Ecto neural progenitor cell (in vitro differentiated cells): ENCODE measurements at places on chromosomes 6 and 20.

DNA sequence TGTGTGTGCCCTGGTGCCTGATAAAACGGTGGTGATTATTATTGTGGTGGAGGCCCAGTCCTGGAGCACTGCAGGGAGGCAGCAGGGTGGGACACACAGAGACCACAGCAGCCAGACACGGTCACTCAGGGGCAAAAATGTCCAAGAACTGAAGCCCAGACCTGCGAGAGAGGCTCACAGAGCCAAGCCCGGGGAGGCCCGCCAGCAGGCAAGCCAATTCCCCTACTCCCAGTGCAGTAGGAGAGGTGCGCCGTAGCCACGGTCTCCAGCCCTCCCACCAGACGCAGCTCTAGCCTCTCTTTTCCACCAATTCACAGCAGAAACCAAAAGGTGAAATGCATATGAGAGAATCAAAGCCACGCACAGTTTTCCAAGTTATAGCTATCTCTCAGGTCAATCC, 179.4 kb upstream of the TAB2 start:
- no peak for DNase-seq

DNA sequence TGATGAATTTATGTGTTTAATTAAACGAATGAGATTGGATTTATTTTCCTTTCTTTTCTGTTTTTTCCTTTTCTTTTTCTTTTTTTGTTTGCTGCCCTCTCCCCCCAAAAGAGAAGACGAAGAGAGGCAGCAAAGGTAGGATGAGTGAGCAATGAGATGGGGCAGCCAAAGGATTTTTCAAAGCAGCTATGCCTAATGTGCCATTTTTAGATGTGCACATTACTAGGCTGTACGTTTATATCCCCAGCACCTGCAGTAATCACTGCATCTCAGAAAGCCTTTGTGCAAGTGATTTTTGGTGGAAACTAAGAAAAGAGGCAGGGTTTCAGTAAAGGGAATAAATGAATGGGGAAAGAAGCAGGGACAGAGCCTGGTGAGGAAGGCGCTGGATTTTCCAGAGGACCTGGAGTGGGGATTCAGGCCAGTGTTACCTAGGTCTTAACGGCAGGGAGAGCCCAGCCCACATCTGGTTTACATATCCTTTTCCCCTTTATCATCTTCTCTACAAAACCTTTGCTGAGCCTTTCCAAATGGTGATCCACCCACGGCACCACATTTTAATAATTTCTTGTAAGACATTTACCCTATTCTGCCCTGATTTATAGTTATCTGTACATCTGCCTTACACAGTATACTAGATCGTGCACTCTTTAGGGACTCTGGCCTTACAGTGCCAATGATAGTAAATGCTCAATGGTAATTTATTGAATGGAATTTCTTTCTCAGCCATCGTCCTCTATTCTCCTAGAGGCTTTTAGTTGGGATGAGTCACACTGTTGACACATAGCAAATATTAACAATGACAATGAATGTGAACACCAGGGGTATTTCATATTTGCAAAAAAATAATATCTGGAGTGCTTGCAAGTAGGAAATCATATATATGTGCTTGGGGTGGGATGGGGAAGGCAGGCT, 38.3 kb upstream of the ATXN1 start:
- DNase-seq = no peak

DNA sequence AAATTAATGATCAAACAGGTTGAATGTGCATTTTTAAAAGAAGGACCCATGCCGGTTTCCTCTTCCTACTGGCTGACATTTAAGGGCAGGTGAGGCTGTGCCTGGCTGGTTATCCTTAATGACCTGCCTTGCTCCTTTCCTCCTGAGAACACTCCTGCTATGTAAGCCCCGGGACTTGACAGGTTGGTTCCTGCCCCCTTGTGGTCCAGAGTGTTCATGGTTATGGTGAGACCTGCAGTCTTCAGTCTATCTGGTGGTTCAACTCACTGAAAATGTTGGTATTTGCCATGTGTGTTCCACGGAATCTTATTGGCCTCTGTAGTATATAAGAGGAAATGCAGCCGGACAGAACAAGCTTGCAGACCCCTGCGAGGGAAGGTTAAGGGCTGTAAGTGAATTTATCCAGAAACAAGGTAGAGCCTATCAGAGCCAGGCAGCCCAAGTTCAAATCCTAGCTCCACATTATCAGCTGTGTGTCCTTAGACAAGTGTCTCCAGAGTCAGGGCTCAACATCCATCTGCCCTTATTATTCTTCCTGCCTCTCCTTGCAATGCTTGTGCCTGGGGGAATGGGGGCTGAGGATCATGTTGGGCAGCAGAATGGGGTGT, 5.2 kb upstream of the BPIFA3 start:
- DNase-seq = peak; percentile 62

GRCh38 chr6:24589334-24589733, 56.7 kb downstream of the KIAA0319 start:
- no peak for DNase-seq

DNA sequence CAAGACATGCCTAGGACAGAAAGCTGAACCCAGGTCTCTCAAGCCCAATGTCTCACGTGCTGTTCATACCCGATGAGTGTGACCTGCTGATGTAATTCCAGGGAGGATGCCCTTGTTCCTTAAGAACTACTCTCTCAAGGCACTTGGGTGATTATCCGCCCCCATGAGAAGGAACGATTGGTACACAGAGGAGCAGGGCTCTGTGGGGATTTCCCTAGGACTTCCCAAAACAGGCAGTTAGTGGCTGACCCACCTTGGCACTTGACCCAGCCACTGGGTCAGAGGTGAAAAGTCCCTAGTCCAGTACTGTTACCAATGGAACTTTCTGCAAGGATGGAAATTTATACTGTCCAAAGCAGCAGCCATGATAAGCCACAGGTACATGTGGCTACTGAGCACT, 9.2 kb upstream of the BPIFB6 start:
- no peak for DNase-seq

DNA sequence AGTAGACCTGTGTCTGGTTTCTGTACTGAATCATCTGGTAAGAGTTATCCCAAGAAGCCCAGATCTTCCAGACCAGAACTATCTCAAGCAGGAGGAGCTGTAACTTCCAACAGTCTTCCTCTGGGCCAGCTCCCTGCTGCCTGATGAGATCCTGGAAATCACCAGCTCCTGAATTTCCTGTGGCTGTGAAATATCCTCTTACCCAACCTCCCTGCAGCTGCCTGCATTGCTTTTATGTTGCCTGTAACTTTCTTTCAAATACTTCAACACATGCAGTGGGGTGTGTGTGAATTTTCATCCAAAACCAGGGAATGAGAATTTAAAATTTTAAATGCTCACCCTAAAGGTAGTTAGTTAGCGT, 160.5 kb upstream of the LAMP5 start:
- no peak for DNase-seq

DNA sequence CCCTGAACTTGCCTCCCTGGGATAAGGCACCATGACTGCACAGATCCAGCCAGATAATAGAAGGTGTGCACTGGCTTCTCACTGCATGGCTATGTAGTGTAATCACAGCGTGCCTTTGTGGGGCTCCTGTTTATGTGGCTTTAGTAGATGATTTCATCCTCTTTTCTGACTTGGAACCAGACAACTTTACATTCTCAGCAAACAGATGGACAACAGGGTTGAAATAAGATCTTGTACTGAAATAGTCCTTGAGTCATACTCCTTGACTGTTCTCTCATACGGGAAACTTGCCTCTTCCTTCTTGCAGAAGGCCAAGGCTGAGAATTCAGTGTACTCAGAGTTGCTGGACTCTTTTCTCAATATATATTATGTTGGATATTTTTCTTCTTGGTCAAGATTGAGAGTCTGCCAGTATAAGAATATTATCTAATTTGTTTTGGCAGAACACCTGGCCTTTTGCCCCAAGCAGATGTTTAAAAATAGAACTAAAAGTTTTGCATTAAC, 25.0 kb upstream of the RNF144B start:
- DNase-seq = no peak

GRCh38 chr6:56727097-56727850, 84.6 kb upstream of the DST start:
- DNase-seq = no peak

DNA sequence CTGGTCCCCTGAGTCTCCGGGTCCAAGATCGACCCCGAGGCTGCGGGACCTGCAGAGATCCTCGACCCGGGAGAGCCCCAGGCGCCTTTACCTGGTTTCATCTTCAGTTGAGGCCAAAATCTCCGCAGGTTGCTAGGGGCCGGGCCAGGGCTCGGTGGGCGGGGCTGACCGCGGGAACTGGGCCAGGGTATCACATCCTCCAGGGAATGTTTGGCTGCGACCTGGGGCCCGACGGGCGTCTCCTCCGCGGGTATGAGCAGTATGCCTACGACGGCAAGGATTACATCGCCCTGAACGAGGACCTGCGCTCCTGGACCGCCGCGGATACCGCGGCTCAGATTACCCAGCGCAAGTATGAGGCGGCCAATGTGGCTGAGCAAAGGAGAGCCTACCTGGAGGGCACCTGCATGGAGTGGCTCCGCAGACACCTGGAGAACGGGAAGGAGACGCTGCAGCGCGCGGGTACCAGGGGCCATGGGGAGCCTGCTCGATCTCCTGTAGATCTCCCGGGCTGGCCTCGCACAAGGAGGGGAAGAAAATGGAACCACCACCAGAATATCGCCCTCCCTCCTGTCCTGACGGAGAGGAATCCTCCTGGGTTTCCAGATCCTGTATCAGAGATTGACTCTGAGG, 53.8 kb upstream of the POLR1H start:
- DNase-seq = peak; percentile 65

DNA sequence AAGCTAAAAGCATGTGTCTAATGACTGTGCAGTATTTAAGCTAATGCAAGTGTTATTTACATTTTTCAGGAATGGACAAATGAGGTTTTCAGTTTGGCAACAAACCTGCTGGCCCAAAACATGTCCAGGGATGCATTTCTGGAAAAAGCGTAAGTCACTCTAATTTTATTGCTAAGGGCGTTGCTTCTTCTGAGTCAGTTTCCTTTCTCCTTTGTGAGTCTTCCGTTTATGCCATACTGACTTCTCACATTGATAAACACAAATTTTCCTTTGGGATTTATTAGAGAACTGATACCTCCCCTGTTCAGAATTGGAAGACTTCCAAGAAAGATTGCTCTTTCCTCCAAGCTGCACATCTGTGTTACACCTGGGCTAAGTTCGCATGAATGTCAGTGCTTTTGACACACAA, 422.9 kb upstream of the PLCB4 start:
- no peak for DNase-seq

- DNase-seq = peak; percentile 93
Observed at GRCh38 chr20:63973636-63974401, 4.1 kb upstream of the ZNF512B start.

GRCh38 chr20:21189761-21190523, 64.1 kb downstream of the KIZ start:
- DNase-seq = peak; percentile 68

- DNase-seq = no peak
Observed at GRCh38 chr6:14723535-14724086, 522.3 kb upstream of the JARID2 start.

DNA sequence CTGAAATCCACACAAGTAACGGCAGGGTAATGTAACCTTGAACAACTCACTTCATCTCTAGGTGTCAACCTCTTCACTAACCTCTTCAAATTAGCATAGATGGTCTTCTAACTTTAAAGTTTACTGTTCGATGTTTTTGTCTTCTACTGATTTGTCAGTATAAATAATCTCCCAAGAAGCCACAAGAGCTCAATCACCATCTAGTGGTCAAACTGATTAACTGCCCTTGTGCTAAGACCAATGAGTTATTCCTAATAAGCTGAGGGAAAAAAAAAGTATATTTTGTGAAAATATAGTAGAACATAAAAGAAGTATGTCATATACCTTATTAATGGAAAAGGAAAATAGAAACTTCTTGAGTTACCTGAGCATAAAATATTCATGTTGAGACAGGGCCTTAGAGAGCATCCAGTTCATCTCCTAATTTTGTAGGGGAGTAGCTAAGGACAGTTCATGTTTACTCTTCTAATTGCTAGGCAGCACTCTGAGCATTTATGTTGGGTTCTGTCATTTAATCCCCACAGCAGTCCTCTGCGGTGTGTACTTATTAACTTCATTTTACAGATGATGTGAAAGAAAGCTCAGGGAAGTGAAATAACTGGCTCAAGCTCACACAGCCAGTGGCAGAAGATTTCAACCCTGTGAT, 317.1 kb downstream of the ESR1 start:
- DNase-seq = no peak

DNA sequence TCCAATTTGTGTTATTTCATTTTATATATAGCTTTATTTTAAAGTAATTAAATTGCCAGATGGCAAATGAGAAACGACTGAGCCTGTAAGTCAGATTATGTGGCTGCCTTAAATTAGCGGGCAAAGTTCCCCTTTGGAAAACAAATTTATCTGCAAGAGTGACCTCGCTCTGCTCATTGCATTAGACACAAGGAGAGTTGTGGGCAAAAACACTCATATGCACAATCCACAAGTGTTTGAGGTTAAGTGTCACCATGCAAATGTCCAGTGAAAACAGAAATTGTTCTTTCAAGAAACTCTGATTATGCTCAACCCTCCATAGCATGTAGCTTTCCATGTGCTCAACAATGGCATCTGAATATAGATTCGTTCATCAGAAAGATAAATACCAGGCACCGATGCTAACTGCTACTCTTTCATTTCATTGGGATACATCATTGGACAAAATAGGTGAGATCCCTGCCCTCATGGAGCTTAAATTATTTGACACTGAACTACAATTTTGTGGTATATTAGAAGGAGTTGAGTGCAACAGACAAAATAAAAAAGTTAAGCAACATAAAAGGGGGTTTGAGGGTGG, 1.7 kb upstream of the NHSL1 start:
- DNase-seq = no peak

- no peak for DNase-seq
Observed at GRCh38 chr6:5640614-5641013, 366.1 kb downstream of the NRN1 start.

DNA sequence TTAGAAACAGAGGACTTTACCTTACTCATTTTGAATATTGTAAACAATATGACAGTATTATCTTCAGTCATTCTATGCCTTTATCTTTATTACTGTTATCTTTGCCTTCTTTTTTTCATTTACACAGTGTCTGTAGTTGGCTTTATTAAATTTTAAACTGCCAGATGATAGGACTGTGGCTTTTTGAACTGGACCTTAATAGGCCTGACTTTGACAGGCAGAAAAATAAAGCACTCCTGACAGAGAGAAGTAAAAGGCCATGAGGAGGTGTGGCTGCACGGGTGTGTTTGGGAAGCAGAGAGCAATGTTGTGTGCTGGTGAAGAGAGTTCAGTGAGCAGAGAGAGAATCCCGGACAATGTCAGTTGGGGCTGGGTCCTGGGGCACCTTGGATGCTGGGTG, 7.8 kb downstream of the TRIM40 start:
- no peak for DNase-seq

DNA sequence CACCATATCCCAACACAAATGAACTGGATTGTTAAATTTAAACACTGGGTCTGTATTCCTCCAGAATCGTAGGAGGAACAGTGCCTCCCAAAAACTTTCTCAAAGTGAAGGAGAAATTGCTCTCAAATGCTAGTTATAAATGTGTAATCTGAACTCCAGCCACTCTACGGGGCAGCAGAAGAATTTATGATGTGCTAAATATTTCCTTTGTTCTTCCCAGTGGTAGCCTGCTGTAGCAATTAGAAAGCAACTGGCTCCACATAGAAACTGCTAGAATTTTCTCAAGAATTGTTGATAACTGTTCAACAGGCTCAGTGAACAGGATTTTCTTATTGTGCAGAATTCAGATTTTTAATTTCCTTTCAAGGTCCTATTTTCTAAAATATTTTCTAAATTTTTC, 49.8 kb upstream of the EYA4 start:
- no peak for DNase-seq
